ENCODE measurements at places on chromosomes 4 and X. TPM values are rescaled to one million over a fixed set of nuclear protein-coding genes. Genes with fewer than 3 reads are reported as not detected.

The TBC1D9 gene
- total RNA-seq, result 17.0 TPM

The PFKFB1 gene
- 0.74 TPM for total RNA-seq

The ODAPH gene
- total RNA-seq, result not detected

The TMEM35A gene
- total RNA-seq, result not detected

The IL9R gene
- total RNA-seq, result 6.7 TPM
